ENCODE measurements at places on chromosomes 5 and 9.

GRCh38 chr9:89023740-89024139 lies 32.5 kb downstream of the S1PR3 start:
- DNase-seq, result no peak

- DNase-seq, result no peak
Measured at GRCh38 chr9:4756420-4756819, 15.4 kb upstream of the AK3 start.

- no peak for DNase-seq
Measured at GRCh38 chr5:143045062-143045461, 274.9 kb downstream of the ARHGAP26 start.

DNA sequence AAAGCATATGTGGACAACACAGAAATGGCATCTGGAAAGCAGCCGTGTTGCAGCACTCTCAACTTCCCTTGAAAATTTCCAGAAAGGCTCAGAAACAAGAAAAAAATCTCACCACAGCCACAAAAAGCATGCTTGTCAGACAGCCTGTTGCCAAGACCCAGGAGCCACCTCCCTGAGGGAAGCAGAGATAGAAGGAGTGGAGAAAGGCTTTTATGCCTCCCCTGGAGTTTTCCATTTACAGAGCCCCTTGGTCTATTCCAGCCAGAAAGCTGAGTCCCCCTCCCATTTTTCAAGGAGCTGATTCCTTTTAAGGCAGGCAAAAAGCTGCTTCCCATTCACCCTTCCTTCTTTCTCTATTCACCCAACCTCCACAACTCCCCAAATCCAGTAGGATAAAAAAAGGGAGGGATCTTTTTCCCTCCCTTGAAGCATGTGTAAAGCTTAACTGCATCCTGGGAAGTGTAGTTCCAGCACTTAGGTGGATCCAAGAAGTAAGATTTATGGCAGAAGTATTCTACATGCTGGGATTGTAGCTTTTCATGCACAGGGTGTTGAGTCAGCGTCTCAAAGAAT lies 37.1 kb upstream of the PALM2AKAP2 start:
- no peak for DNase-seq

DNA sequence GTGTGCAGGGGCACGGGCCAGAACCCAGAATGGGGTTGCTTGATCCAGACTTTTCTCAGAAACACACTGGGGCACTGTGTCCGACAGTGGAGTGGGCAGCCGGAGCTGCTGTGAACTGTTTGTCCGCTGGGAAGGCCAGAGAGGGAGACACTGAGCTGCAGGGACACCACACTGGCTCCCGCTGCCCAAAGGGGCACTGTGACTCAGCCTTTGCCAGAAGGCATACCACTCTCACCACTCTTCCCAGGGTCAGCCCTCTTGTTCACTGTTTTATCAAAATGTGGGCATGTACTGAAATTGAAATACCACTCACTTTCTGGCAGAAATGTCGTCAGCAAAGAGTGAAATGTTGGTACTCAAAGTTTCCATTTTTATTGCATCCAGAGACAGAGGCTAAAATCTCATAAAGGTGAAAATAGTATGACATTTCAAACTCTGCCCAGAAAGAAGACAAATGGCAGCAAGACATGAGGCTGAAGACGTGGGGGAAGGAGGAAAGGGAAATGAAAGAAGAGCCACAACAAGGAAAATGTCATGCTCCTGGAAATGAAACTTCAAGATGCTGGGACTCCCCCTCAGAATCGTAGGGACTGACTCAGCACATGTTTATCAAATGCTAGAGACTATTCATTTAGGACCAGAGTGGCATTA lies 4.5 kb upstream of the IL7R start:
- no peak for DNase-seq

- DNase-seq, result no peak
Measured at GRCh38 chr9:131672451-131672850, 67.4 kb downstream of the RAPGEF1 start.

GRCh38 chr5:43648499-43649124 lies 45.6 kb downstream of the NNT start:
- no peak for DNase-seq

DNA sequence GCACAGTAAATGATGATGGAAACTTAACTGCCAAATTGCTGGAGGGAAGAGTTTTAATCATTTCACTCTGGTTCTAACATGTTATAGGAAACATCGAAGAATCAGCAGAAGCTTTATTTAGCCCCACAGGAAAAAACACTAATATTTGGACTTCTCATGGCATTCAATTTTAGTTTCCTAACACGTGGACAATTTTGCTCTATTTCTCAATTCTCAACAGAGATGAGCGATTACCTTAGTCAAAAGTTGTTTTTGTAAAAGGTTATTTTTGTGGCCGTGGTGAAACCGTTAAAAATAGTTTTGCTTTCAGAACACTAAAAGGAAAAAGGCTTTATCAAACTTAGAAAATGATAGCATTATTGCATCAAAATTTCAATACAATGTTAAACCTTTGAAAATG lies 235.2 kb downstream of the PLK2 start:
- no peak for DNase-seq

DNA sequence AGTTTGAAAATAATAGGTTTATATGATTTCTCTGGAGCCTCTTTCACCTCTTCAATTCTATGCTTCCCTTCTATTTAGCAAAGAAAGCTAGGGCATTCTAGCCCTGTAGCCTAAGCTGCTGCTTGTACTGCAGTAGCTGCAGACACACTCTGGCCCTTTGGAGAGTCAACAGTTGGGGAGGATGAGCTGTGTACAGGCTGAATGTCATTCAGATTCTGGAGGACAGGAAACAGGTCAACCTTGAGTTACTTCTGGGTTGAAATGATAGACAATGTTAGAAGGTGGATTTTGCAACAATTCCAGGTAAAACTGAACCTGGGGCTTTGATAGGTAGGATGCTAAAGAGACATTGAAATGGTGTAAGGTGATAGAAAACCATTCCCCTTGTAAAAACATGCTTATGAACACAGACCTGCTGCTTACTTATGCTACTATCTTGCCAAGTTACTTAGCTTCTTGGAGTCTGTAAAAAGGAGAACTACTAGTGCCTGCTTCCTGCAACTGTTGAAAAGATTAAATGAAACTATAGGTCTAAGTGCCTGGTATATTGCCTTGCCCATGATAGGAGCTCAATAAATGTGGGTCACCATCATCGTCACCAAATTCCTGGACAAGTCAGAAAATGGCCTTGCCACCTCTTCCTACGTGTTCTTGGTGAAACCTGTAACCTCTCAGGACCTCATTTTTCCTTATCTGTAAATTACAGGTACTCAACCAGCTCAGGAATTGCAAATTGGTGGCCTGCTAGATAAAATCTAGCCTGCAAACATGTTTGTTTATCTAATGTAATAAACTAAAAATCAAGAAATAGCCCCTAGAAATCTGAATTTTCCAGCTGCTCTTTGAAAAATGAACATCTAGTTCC lies 83.7 kb downstream of the GALNT10 start:
- no peak for DNase-seq

GRCh38 chr5:172319708-172320441 lies 36.3 kb upstream of the UBTD2 start:
- DNase-seq, result no peak

DNA sequence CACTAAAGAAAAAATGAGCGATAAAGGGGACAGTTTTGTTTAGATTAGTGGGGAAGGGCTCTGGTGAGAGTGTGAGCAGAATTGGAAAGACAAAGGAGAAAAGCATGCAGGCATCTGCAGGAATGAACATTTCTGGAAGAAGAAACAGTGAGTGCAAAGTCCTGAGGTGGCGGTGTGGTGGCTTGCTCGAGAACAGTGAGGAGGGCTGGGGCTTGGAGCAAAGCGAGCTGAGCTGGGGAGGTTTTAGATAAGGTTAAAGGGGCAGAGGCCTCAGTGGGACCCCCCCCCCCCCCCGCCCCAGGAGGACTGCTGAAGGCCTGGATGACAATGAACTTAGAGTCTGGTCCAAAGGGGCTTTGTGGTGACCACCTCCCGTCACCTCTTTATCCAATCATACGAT lies 202.7 kb upstream of the MVB12B start:
- DNase-seq, result no peak

- no peak for DNase-seq
Measured at GRCh38 chr5:11555171-11555570, 349.1 kb downstream of the CTNND2 start.
